ENCODE measurements at places on chromosomes 4 and X. TPM values are rescaled to one million over a fixed set of nuclear protein-coding genes. Genes with fewer than 3 reads are reported as not detected.

Gene NXF2B
- not detected for total RNA-seq

Gene FGFR3
- total RNA-seq: 0.91 TPM

- no peak for DNase-seq
Observed at GRCh38 chr4:80099671-80100070, 26.6 kb upstream of the ANTXR2 start.

GRCh38 chrX:120457766-120458180 is 11.3 kb downstream of the LAMP2 start:
- no peak for DNase-seq

DNA sequence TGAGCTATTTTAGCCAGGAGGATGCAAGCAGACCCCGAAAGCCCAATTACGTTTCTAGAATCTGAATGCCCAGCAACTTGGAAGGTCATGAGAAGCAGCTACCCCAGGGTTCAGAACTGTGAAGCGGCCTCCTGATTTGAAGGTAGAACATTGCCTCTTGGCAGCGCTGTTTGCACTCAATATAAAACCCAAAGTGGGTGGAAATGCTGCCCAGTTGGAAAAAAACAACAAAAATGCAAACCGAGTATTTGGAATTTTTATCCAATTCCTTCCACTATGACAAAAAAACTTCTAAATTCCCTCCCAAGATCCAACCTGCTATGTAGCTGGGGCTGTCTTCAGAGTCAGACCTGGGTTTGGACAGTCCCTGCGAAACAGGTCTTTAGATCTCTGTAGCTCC is 103.3 kb upstream of the RBPJ start:
- DNase-seq: no peak

- DNase-seq: no peak
Observed at GRCh38 chr4:53234111-53234510, 131.8 kb downstream of the SCFD2 start.

DNA sequence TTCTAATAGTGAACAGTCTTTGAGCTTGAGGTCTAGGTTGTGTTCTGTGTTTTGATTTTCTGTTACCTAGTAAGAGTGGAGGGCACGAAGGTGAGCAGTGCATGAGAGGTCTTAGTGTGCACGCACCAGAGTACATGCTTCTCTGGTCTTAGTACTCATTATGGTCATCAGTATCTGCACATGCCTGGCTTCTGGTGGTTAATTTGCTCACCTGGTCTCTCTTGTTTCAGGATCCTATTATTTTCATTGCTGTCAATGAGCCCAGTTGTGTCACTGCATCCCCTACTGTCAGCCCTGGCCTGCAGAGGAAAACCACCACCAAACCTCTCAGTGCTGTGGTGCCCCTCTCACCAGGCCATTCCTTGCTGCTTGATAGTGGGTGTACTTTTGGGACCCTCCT is 54.8 kb downstream of the NSUN7 start:
- DNase-seq: no peak

- no peak for DNase-seq
Observed at GRCh38 chr4:175326796-175327195, 408.6 kb downstream of the ADAM29 start.

- DNase-seq: no peak
Observed at GRCh38 chr4:1506956-1507721, 100.9 kb upstream of the NKX1-1 start.

DNA sequence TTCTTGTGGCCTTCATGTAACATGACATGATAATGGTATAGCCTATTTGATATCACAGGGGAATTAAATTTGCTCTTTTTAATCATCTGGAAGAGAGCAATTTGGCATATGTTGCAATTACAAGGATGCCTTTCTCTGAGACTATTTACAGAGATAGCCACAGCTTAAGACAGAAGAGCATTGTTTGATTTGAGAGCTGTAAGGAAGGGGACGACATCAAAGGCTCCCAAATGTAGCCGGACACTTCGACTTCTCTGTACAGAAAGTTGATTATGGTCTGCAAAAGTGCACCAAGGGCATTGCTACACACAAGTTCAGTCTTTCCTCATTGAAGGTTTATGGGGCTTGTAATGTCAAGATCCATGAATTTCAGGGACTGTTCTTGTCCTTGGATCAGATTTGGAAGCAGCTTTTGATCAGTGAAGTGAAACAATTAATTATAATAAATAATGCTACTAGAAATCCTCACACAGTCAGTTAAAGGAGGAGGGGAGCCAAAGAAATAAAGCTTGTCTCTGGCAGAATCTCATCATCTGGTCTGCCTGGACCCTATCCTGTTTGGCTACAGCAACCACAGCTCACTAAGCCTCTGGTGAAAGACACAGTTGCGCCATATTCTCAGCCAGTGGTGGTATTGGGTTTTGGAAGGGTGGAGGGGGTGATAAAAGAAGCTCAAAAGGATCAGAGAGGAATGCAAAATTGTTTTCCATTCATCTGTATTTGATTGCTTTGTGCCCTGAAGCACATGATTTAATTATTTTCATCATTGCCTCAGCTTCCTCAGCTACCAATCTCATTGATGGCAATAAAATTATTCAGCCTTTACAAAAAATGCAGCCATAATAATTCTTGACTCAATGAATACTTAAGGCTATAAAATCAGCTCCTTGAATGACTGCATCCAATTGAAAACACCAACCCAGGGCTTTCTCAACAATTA is 654.3 kb upstream of the LCORL start:
- DNase-seq: no peak

GRCh38 chr4:101014417-101014816 is 332.9 kb downstream of the PPP3CA start:
- no peak for DNase-seq
